Transverse colon (tissue), 4 donors: ENCODE measurements at places on chromosomes 6 and 20. TPM values are rescaled to one million over a fixed set of nuclear protein-coding genes. Genes with fewer than 3 reads are reported as not detected.

GRCh38 chr6:166237617-166238016 is 70.0 kb upstream of the TBXT start:
- H3K4me3 ChIP-seq, result no peak overlapping the region
- peaks cover 9% of the 10 kb centered on the region for H3K27me3 ChIP-seq
- no peak for DNase-seq
- no peak overlapping the region for H3K27ac ChIP-seq

Gene NKAPL
- 7.9 TPM for total RNA-seq

DNA sequence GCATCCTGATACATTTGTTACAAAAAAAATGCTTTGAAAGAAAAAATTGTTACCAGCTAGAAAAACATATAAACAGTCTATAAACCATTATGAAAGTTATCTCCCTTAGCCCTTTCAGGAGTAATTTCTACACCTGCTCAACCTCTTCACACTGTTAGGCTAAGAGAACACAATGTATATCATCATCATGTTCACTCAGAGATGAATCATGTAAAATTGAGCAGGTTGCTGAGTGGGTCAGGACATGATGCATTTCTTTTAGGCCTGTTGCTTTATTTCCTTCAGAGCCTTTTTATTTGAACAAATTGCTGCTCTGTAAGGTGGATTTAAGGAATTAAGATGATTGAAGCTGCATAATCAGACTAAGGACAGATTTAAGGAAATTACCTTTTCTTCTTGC is 531.3 kb upstream of the MAN1A1 start:
- no peak overlapping the region for H3K27ac ChIP-seq
- H3K4me3 ChIP-seq, result no peak overlapping the region
- H3K27me3 ChIP-seq, result no peaks in the 10 kb centered on the region
- H3K4me1 ChIP-seq, result no peaks in the 10 kb centered on the region

Gene AAR2
- total RNA-seq, result 25.5 TPM

DNA sequence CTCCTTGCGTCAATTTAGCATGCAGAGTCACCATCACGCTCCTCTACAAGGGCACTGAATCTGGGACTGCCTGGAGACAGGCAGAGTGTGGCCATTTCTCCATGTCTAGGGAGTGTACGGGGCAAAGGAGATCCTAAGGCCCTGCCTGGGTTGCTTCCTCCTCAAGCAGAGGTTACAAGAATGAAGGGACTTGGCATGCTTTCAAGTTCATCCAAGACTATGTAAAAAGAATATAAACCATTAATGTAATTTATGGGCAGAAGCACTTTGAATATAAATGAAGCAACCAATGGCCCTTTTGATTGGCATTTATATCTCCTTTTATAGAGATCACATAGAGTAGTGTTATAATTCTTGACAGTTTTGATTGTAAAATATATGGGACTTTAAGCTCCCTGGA is 137.5 kb downstream of the BTBD3 start:
- no peaks in the 10 kb centered on the region for H3K27me3 ChIP-seq
- no peaks in the 10 kb centered on the region for H3K4me1 ChIP-seq
- H3K27ac ChIP-seq, result no peak overlapping the region
- no peak overlapping the region for H3K4me3 ChIP-seq
- H3K36me3 ChIP-seq, result no peaks in the 10 kb centered on the region

GRCh38 chr6:28522594-28523240 is 3.0 kb upstream of the GPX5 start:
- no peak overlapping the region for H3K27ac ChIP-seq
- no peak overlapping the region for H3K4me3 ChIP-seq
- no peaks in the 10 kb centered on the region for H3K36me3 ChIP-seq
- DNase-seq, result no peak
- H3K4me1 ChIP-seq, result no peaks in the 10 kb centered on the region

Gene MKKS
- 13.5 TPM for total RNA-seq

DNA sequence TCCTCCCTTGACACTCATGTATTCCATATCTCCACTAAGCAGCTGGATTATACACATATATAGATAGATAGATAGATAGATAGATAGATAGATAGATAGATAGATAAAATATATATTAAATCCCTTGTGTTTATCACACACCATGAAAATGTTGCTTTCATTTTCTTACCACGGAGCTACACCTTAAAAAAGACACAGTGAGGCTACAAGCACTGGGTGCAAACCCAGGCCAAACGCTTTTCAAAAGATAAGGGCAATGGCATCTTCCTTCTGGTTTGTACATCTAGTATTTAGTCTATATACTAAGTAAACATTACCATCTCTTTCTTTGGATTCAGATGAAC is 377.1 kb downstream of the ESR1 start:
- DNase-seq, result no peak
- H3K4me3 ChIP-seq, result no peak overlapping the region
- no peaks in the 10 kb centered on the region for H3K27me3 ChIP-seq
- H3K4me1 ChIP-seq, result no peaks in the 10 kb centered on the region
- H3K27ac ChIP-seq, result peak overlapping the region; percentile 37

DNA sequence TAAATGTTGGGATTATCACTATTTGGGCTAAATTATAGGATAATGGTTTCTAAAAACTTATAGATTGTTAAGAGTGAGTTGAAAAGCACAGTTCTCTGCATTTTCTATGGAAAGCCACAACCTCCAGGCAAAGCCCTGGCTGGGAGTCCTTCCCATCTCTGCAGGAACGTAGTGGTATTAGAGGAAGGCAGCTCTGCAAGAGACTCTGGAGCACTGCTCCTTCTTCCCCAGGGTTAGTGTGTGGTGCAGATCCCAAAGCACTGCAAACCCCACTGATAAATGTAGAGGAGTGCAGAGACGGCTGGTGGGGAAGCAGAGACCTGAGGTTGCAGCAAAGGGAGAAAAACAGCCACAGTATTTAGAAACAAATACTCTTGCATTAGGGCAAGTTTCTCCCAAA is 225.3 kb downstream of the TINAG start:
- H3K36me3 ChIP-seq, result no peaks in the 10 kb centered on the region
- H3K27ac ChIP-seq, result no peak overlapping the region
- no peaks in the 10 kb centered on the region for H3K27me3 ChIP-seq
- DNase-seq, result no peak
- no peaks in the 10 kb centered on the region for H3K4me1 ChIP-seq

Gene TRIM10
- 19.8 TPM for total RNA-seq

- no peaks in the 10 kb centered on the region for H3K36me3 ChIP-seq
- peak overlapping the region; percentile 92 for H3K4me3 ChIP-seq
- peak; percentile 89 for DNase-seq
- peak overlapping the region; percentile 96 for H3K27ac ChIP-seq
- peaks cover 33% of the 10 kb centered on the region for H3K4me1 ChIP-seq
Measured at GRCh38 chr20:34824452-34824805, 1.0 kb downstream of the NCOA6 start.

Gene SASH1
- 16.5 TPM for total RNA-seq

Gene UNC5CL
- 8.4 TPM for total RNA-seq
